Stimulated activated CD8-positive, alpha-beta memory T cell treated with anti-CD3 and anti-CD28 coated beads, Interleukin-7, amount 100 ng/mL, for 24 hours (primary cell): ENCODE measurements at places on chromosomes 4 and X.

- DNase-seq = no peak
These were observed 19.0 kb downstream of the TMEM47 start for GRCh38 chrX:34638116-34638515.

DNA sequence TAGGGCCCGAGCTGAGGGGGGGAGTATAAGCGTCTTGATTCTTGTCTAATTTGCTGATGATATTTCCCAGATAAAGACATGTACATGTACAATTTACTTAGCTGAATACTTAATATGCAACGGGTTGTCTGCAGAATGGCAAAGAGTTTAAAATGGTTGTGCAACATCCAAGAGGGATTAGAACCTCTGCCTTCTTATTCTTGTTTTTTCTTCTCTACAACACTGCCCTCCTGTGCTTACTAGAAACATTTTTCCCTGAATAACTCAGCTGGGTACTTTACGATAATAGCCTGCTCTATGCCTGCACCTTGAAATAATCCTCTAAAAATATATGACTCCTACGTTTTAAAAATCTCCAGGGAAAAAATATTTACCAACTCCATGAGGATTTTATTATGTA lies 41.8 kb downstream of the INTS12 start:
- no peak for DNase-seq

DNA sequence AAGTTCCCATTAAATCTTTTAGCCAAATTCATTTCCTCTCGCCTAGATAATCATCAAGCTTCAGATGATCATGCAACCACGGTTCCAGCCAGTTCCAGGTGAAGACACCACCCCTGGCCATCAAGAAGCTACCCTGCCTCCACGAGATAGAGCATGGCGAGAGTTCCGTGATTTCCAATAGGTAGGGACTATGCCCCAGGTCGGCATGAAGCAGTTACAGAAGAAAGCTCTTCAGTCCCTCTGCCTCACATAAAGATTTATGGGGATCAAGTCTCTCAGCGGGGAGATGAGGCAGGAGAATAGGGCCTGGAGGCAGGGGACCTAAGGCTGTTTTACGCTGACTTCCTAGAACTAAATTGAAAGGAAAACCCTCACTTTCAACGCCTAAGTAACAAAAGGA lies 183.9 kb downstream of the OR13H1 start:
- no peak for DNase-seq

DNA sequence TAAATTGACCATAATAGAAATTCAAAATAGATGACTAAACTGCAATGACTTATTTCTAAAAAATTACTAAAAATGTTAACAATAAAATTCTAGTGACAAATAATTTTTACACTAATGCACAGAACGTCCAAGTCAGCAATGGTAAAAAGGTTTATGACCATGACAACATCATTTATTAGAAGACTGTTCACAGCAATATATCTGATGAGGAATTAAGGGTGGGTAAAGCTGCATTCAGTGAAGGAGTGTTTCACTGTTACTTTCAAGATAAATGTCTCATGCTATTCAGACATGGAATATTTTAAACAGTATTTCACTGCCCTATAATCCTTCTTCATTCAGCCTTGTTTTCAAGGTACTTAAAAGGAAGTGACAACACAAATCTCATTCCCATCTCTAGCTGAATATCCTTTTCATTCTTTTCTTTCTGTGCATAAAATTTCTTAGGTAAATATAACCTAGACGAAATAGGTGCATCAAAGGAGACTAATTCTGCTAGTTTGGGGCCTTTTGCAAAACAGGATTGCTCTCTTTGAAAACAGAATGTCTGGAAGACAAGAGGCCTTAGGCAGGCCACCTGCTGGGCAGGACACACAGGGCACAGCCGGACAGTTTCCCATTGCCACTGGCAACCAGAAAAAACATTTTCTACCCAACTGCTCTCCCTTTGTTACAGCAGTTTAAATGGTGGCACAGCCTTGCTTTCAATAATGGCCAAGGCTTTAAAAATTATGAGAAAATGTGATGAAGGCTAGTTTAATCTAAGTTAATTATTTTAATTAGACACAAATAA lies 600.3 kb downstream of the SPRY1 start:
- DNase-seq = no peak

- DNase-seq = no peak
These were observed 338.4 kb upstream of the GNPDA2 start for GRCh38 chr4:45064741-45065140.
